Right hindlimb (tissue), 1 donor: ENCODE measurements at places on chromosomes 6 and 20.

GRCh38 chr20:47466704-47467459, 34.8 kb upstream of the NCOA3 start:
- no peak for DNase-seq

DNA sequence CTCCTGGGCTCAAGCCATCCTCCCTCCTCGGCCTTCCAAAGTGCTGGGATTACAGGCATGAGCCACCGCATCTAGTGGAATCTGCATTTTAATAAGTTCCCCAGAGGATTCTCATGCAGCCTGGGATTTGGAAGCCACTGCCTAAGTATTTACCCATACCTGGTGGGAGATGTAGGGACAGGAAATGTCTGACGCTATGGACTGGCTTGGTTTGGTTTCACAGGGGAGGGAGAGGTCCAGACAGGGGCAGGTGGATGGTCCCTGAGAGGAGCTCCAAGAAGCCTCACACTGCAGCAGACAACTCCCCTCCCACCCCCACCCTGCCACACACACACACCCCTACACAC, 4.4 kb downstream of the VSTM2L start:
- no peak for DNase-seq

DNA sequence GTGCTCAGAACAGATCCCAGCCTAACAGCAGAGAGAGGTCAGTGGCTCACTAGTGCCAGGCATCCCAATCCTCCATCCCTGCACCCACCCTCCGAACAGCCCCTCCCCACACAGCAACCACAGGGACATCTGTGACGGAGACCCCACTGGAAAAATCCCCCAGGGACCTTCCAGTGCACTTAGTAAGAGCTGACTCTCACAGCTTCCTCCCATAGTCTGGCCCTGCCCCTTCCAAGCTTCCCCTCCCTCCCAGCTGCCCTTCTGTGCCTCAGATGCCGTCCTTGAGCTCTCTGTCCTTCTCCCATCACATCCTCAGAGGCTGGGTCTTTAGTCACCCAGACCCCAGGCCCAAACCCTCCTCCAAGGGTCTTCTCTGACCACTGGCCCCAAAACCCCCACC, 9.7 kb upstream of the THBS2 start:
- no peak for DNase-seq

GRCh38 chr20:13142143-13142542, 78.9 kb upstream of the ISM1 start:
- DNase-seq, result no peak
